A549 treated with CORT108297 at 1 μM for 4 hours (cell line): ENCODE measurements at places on chromosomes 2 and 18. TPM values are rescaled to one million over a fixed set of nuclear protein-coding genes. Genes with fewer than 3 reads are reported as not detected.

PLCD4 gene
- total RNA-seq: 0.33 to 0.59 TPM (median 0.40 TPM) in 5 replicates

CCL20 gene
- 2.7 to 7.7 TPM (median 5.4 TPM) in 5 replicates for total RNA-seq

SERPINB8 gene
- 8.6 to 12.5 TPM (median 10.1 TPM) in 5 replicates for total RNA-seq

PCARE gene
- total RNA-seq: not detected in 5 replicates

IL1F10 gene
- not detected in 5 replicates for total RNA-seq

GAREM1 gene
- total RNA-seq: 2.8 to 4.3 TPM (median 3.3 TPM) in 5 replicates

BCL2 gene
- 0.41 to 0.74 TPM (median 0.57 TPM) in 5 replicates for total RNA-seq

DPYSL5 gene
- total RNA-seq: 3.8 to 6.8 TPM (median 5.0 TPM) in 5 replicates

ALLC gene
- 0.06 to 0.13 TPM (median 0.12 TPM) in 4 of 5 replicates, not detected in the other for total RNA-seq

METTL4 gene
- total RNA-seq: 5.3 to 6.4 TPM (median 5.7 TPM) in 5 replicates

ZNF521 gene
- not detected in 5 replicates for total RNA-seq

SCYGR8 gene
- not detected in 5 replicates for total RNA-seq

AKAIN1 gene
- not detected in 5 replicates for total RNA-seq

TMEM37 gene
- total RNA-seq: 1.1 to 2.1 TPM (median 1.8 TPM) in 5 replicates

PAIP2B gene
- 0.25 to 0.35 TPM (median 0.27 TPM) in 5 replicates for total RNA-seq

POTEE gene
- 0.03 to 0.07 TPM (median 0.06 TPM) in 5 replicates for total RNA-seq

GPBAR1 gene
- total RNA-seq: 0.08 to 0.17 TPM (median 0.11 TPM) in 5 replicates

FN1 gene
- 146 to 255 TPM (median 174 TPM) in 5 replicates for total RNA-seq

DARS1 gene
- total RNA-seq: 52.7 to 62.1 TPM (median 55.9 TPM) in 5 replicates

INPP5D gene
- 0.29 to 0.60 TPM (median 0.45 TPM) in 5 replicates for total RNA-seq

ABCB11 gene
- 0.01 to 0.02 TPM (median 0.02 TPM) in 5 replicates for total RNA-seq

ZEB2 gene
- total RNA-seq: 3.4 to 8.0 TPM (median 5.3 TPM) in 5 replicates

ATP6V1B1 gene
- 1.5 to 2.6 TPM (median 2.4 TPM) in 5 replicates for total RNA-seq

TUBA4B gene
- 0.30 to 0.56 TPM (median 0.37 TPM) in 5 replicates for total RNA-seq

SNTG2 gene
- total RNA-seq: not detected in 5 replicates

FMNL2 gene
- 26.0 to 34.8 TPM (median 32.0 TPM) in 5 replicates for total RNA-seq

DHRS9 gene
- 2.4 to 3.4 TPM (median 2.8 TPM) in 5 replicates for total RNA-seq

THUMPD2 gene
- 13.8 to 17.5 TPM (median 14.2 TPM) in 5 replicates for total RNA-seq

TMEM247 gene
- not detected in 5 replicates for total RNA-seq

CFC1 gene
- total RNA-seq: not detected in 5 replicates

HMSD gene
- total RNA-seq: 0.15 to 0.16 TPM (median 0.15 TPM) in 3 of 5 replicates, not detected in the others

CREG2 gene
- total RNA-seq: 6.9 to 11.3 TPM (median 10.2 TPM) in 5 replicates

NAT8 gene
- total RNA-seq: not detected in 5 replicates
